Activated CD4-positive, alpha-beta T cell treated with anti-CD3 and anti-CD28 coated beads for 48 hours (primary cell): ENCODE measurements at places on chromosomes 13 and 19.

- peak; percentile 73 for DNase-seq
These were observed 41.8 kb upstream of the ZNF429 start for GRCh38 chr19:21463449-21464105.

- no peak for DNase-seq
These were observed 267.4 kb downstream of the PCDH20 start for GRCh38 chr13:61148211-61148610.

- no peak for DNase-seq
These were observed 14.8 kb downstream of the PNPLA6 start for GRCh38 chr19:7550169-7550770.

DNA sequence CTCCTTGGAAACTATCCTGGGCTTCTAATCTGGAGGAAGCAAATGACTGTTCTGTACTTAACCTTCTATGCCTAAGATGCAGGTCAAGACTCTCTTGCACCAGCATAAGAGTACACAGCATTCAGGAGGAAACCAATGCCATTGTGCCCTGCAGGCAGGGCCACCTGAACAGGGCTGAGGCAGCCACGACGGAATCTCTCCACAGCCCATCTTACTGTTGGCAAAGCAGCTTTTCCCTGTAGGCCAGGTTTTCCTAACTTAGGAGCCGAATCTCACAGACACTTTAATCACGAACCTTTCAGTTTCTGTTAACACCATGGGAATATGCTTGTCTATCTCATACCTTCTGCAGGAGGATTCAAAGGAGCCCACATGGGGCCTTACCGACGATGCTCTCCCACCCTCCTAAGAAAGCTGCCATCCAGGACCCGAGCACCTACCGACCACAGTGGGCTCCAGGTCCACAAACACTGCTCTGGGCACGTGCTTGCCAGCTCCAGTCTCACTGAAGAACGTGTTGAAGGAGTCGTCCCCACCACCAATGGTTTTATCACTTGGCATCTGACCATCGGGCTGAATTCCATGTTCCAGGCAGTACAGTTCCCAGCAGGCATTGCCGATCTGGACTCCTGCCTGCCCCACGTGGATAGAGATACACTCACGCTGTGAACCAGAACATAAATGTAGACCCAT, 2.6 kb downstream of the TUBA3C start:
- no peak for DNase-seq

DNA sequence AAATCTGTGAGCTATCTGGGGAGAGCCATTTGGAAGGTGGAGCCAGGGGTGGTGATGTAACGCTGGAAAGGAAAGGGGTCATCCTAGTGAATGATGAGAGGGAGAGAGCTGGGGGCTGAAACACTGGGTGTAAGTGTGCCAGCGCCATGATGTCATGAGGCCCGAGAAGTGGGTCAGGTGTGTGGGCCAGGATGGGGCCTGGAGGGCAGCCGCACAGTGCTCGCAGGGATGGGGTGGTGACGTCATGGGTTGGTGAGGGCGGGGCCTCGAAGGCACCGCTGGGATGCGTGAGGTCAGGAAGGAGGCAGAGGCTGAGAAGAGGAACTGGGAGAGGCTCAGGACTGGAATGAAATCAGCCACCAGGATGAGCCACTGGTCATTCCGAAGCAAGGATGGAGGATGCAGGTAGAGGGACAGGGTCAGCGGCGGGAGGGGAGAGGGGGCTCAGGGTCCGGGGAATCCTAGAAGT, 4.4 kb downstream of the CCDC61 start:
- peak; percentile 32 for DNase-seq

DNA sequence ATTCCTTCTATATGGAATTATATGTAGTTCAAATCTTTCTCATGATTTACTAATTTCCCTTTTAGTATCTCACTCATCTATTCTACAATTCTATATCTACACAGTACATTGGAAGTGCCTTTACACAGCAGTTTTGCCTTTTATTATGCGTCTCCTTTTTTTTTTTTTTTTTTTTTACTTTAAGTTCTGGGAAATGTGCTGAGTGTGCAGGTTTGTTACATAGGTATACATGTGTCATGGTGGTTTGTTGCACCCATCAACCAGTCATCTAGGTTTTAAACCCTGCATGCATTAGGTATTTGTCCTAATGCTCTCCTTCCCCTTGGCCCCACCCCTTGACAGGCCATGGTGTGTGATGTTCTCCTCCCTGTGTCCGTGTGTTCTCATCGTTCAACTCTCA, 1150.1 kb upstream of the PRR20A start:
- no peak for DNase-seq

DNA sequence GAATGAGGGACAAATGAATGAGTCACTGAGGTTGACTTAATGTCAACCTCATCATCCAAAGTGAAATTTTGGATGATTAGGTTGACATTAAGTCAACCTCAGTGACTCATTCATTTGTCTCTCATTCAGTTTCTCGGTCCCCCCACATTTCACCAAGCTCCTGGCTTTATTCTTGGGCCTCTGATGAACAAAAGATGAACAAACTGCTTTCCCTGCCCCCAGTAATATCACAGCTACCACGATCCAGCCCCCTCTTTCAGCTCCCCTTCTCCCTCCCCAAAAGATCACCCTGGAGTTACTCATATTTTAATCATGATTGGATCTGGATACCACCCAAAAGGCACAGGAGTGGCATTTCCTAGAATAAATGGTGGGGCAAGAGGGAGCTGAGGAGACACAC, 10.8 kb downstream of the CEACAM18 start:
- DNase-seq = peak; percentile 45

DNA sequence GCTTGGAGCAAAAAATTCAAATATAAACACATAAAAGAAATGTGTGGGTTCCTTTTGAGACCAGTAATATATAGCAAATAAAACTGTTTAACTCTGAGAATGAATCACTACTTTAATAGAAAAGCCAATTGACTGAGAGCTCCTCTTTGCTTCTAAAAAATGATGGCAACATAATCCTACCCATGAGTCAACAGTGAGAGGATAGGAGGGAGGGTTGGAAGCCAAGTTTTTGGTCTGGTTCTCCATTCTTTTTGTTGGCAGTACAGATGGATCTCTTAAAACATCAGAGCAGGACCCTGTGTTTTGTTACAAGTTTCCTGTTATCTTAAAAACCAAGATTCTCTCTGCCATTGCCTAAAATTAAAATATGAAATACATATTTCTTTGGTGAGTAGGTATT, 50.0 kb upstream of the POSTN start:
- DNase-seq = no peak

- peak; percentile 20 for DNase-seq
These were observed 657 bp downstream of the ZNF550 start for GRCh38 chr19:57559008-57559403.

- DNase-seq = no peak
These were observed 81.2 kb upstream of the KCTD15 start for GRCh38 chr19:33715462-33715861.

GRCh38 chr13:33634546-33634982, 183.4 kb upstream of the RFC3 start:
- DNase-seq = no peak

DNA sequence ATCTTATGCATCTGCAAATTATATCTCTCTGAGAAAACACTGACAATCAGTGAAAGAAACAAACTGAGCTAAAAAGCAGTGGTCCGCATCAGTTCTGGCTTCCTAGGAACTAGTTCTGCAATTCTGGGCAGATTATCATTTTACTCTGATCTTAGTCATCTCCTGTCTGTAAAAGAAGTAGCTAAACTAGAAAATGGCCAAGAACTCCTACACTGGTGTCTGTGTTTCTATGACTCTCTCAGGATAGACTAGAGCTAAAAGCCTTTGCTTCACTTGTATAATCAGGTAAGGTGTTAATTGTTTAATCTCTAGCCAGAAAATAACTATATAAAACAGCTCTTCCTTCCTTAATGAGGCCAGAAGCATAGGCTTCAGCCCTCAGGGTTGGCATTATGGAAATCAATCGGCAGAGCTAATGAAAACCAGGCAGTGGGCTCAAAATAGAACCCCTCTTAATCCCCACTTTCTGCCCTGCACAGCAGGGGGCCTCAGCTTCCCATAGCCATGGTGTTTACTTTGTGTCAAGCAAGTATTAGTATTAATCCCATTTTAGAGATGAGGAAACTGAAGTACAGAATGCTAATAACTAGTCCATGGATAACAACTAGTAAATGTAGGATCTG, 459.2 kb downstream of the FGF14 start:
- DNase-seq = no peak

- no peak for DNase-seq
These were observed 23.2 kb upstream of the F7 start for GRCh38 chr13:113082198-113083021.

DNA sequence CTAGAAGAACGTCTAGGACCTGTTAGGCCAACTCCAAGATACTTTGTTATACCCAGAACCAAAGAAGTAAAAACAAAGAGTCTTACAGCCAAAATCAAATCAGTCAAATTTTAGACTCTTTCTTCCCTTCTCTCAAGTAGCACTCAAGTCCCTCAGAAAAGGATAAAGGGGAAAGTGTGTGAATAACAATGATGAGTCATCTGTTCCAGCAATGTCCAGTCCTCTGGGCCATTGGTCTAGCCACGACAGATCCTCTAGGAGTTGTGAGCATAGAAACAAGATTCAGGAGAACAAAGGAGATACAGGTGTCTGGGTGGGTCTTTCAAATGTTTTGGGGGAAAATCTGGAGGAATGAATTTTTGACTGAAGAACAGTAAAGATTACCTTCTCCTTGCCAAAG, 36.3 kb downstream of the STOML3 start:
- DNase-seq = no peak

DNA sequence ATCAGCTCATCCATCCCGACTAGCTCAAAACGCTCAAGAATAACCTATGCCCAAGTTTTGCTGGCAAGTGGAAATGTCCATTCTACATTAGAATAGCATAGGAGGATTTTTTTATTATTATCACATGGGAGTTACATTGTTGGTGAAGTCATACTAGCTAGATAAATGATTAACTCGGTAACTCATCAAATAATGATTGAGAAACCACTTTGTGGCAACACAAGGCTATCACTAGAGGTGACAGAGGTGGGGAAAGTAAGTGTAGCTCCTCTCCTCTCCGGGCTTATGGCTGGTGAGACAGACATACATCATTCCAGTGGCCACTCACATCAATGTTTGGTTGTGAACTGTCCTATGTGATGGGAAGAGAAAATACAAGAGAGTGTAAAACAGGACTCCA, 161.6 kb downstream of the ZIC5 start:
- DNase-seq = no peak

- DNase-seq = no peak
These were observed 110.2 kb downstream of the KLF5 start for GRCh38 chr13:73168953-73169401.

- no peak for DNase-seq
These were observed 710.9 kb upstream of the SPRY2 start for GRCh38 chr13:81051873-81052272.
